ENCODE measurements at places on chromosomes 13 and 19.

DNA sequence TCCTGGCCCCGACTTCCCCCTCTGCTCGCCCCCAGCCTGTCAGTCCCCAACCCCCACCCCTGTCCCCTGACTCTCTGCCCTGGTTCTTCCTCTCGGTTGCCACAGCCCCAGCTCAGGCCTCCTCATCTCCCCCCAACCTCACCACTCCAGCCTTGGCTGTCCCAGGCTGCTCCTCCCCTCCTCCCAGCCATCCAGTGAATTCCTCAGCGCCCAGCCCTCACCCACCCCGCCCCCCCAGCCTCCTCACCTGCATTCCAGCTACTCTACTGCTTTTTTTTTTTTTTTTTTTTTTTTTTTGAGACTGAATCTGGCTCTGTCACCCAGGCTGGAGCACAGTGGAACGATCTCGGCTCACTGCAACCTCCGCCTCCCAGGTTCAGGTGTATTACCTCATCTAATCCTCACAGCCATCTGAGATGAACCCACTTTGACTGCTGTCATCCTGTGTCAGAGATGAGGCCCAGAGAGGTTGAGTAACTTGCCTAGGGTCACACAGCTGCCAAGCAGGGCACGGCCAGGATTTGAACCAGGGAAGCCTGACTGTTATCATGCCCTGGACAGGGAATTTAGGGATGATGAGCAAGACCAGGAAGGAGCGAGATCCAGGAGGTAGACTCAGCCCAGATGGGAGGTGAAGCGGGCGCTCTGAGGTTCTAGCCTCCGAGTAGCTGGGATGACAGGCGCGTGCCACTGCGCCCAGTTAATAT lies 2.6 kb downstream of the SULT2B1 start:
- DNase-seq = no peak

DNA sequence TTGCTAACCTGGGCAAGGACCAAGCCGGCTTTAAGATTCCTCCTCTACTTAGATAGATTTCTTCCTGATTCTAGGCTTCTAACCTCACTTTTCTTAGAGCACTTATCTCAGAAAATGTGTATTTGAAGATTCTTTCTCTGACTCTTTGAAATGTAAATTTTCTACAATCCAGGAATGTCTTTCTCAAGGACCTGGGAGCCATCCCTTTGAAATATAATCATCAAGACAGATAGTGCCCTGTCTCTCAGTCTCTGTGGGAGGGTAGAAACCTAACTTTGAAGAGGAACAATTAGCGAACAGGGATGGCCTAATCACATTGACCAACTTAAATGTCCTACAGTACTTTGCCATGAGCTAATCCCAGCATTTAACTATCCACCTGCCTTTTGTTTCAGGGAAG lies 1646.0 kb downstream of the PCDH9 start:
- no peak for DNase-seq

- DNase-seq = no peak
Measured at GRCh38 chr19:14337510-14337909, 43.7 kb upstream of the ADGRE5 start.

DNA sequence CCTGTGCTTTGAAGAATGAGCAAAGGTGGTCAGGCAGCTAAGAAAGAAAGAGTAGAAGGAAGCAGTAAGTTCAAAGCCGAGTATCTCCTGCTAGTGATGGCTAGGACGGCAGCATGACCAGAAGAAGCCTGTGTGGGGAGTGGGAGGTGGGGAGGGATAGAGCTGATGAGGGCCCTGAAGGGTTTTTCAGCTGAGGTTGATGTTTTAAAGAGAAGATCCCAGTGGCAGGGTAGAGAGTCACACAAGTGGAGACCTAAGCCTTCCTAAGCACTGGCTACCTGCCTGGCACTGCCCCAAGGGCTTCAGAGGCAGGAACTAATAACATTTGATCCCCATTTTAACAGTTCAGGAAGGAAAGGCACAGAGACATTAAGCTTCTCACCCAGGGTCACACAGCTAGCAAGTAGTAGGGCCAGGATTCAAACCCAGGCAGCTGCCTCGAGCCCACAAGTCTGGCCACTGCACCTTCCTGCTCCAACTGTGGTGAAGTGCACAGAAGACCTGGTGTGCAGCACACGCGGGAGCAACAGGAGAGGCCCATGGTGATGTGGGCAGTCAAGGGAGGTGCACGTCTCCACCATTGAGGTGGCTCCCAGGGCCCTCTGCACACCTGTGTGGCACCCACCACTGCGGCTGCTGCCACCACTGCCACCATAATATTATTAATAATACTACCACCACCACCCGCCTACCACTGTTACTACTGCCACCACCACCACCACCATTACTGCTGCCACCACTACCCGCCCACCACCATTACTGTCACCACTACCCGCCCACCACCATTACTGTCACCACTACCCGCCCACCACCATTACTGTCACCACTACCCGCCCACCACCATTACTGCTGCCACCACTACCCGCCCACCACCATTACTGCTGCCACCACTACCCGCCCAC lies 22.1 kb downstream of the CUL4A start:
- DNase-seq = no peak

DNA sequence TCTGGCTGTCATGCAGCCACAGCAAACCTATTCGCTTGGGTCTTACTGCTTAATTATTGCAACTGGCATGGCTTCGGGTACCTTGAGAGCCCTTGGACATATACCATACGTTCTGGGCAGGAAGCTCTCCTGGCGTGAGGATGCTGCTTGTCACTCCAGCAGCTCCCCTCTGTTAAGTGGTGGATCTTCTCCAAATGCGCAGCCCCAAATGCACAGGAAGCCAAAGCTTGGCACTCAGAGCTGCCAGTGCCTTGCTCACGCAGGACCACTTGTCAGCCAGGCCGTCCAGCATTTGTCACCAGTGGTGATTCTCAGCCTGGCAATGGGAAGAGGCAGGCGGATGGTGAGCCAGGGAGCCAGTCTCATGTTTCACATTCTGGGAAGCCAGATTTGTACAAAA lies 158.6 kb downstream of the KATNAL1 start:
- DNase-seq = no peak

GRCh38 chr13:98184792-98185191 lies 7.7 kb upstream of the RNF113B start:
- no peak for DNase-seq

- DNase-seq = no peak
Measured at GRCh38 chr13:85099245-85099644, 700.0 kb downstream of the SLITRK6 start.

DNA sequence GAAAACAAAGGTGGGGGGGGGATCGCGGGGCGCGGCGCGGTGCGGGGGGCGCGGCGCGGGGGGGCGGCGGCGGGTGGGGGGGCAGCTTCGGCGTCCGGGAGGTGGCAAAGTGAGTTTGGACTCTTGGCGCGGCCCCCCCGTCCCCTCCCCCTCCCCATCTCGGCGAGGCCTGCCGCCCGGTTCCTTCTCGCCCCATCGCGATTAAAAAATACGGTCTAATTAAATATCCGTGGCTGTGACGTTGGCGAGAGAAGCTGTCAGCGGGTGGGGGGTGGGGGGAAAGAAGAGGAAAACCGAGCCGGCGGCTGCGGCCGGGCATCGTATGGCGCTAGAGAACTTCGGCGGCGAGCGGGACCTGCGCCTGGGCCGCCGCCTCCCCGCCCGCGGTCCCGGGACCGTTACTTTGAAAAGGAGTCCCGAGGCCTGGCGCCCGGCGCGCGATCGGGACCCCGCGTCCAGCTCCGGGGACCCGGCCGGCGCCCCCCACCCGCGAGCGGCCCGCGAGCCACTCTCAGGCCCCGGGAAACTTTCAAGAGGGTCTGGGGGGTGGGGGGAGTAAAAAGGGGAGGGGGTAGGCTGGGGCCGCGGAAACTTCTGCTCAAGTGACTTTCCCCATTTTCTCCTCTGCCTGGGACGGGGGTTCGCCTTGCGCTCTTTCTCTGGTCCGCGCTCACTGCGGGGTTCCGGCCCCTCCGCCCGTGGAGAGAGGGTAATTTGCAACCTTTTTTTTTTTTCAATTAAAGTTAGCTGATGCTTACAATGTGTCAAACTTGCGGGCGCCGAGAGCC lies 146.3 kb upstream of the ZNF536 start:
- no peak for DNase-seq

GRCh38 chr19:51695088-51695487 lies 2.0 kb downstream of the SPACA6 start:
- DNase-seq = no peak

DNA sequence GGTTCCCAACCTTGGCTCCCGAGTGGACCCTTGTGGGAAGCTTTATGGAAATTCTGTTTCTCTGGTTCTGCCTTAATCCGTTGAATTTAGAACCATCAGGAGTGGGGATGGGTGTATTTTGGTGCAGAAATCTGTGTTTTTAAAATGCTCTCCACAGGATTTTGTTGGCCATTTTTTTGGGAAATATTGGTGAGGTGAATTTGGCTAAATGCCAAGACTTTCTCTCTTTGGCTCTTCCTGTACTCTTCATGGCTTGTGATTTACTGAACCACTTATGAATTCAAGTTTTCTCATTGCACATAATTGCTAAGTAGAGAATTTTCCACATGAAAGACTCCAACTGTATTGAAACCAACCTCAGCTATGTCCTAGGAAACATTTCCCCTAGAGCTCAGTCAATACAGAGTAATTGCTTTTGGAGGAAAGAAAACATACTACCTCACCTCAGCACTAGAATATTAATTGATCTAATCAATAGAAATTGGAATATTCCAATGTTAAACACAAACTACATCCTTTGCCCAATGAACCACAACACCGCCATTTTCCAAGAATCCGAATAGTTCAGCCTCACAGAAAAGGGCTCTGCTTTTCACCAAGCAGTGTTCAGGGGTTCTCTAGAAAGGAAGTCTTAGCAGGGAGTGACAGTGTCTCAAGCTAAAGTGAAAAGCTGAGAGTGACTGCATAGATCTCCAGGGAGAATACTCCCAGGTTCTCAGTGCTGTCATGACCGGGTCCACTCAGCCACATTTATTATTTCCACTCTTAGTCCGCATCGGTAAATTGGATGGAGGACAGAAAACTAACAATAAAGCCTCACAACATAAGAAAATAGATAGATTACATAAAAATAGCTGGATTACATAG lies 60.3 kb downstream of the ERCC5 start:
- DNase-seq = no peak

Measured in ascending aorta (tissue), 2 donors.